ENCODE measurements at places on chromosomes 5 and 9.

GRCh38 chr5:42022383-42022972 is 97.4 kb downstream of the FBXO4 start:
- DNase-seq, result no peak

GRCh38 chr5:88663793-88664216 is 219.2 kb downstream of the MEF2C start:
- no peak for DNase-seq

GRCh38 chr5:163885117-163885516 is 379.7 kb downstream of the MAT2B start:
- DNase-seq, result no peak

GRCh38 chr5:67793966-67794365 is 421.6 kb upstream of the PIK3R1 start:
- no peak for DNase-seq

DNA sequence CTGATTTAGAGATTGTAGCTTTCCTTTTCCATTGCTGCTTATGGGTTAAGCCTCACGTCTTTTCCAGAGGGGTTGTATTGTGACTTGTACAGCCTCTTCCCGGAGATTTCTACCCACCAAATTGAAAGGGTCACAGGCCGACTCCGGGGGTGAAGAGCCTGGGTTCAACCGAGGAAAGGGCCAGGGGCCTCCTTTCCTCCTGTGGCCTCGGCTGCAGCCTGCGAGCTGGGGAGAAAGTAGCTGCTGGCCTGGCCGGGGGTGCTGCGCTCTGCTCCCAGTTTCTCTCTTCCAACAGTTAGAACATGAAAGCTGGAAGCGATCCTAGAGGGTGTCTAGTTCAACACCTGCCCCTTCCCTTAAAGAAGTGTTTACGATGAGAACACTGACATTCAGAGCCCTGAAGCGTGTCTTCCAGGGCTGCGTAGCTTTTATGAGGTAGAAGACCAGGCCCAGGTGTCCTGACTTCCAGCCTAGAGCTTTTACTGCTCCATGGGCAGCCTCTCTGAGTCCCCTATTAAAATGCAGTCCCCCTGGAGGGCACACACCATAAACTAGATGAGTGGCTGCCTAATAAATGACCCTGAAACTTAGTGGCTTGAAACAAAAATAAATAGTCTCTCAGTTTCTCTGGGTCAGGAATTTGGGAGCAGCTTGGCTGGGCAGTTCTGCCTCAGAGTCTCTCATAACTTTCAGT is 56.9 kb downstream of the ACER2 start:
- no peak for DNase-seq

- DNase-seq, result no peak
Observed at GRCh38 chr9:86112057-86112456, 12.7 kb upstream of the GOLM1 start.

DNA sequence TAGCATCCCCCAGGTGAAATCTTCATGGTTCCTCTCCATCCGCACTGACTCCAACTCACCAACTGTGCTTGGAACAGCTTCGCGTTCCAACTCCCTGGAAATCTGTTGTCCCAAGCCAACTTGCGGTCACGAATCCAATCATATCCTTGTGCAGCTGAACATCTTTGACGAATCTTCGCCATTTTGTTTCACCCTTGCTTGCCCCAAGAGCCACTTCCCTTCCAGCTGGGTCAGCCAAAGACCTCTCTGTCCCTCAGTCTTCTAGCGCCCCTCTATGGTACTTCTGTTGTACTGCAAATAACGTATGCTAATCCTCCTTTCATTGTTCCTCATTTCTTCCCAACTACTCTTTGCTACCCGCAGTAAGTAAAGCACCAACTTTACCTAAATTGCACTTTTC is 61.0 kb upstream of the TARS1 start:
- DNase-seq, result no peak

GRCh38 chr9:126397056-126397455 is 70.4 kb downstream of the MVB12B start:
- DNase-seq, result no peak

DNA sequence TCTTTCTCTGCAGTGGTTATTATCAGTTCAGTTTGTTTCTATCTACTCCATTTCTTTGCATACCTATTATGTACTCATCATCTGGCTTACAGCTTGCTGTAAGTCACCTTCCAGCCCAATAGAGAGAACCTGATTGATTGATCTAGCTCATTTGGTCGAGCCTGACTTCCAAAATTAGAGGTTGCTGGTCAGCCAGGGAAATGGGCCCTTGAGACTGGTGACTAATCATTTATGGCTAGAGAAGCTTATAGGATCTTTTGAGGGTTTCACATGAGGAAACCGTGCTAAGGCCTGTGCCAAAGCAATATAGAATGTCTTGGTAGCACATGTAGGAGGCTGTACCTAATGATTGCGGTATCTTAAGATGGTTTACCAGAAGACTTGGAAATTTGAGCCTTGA is 5.8 kb downstream of the SREK1 start:
- no peak for DNase-seq

DNA sequence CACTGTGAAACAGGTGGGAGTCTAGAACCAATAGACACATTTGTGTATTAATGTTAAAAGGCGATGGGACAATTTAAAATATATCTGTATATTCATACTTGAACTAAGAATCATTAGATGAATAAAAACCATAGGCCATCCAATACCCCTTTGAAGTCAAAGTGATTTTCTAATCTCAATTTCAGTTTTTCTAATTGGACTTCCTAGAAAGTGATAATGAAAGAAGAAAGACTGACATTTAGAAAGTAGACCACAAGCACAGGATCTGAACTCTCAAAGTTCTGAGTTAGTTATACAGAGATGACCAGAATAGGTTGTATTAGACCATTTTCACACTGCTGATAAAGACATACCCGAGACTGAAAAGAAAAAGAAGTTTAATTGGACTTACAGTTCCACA is 412.8 kb upstream of the PIK3R1 start:
- no peak for DNase-seq

GRCh38 chr5:145867806-145868205 is 5.0 kb downstream of the GRXCR2 start:
- no peak for DNase-seq

- DNase-seq, result no peak
Observed at GRCh38 chr9:7348692-7349091, 450.9 kb downstream of the DMAC1 start.

- DNase-seq, result peak; percentile 67
Observed at GRCh38 chr5:164532235-164532900, 1026.9 kb downstream of the MAT2B start.

DNA sequence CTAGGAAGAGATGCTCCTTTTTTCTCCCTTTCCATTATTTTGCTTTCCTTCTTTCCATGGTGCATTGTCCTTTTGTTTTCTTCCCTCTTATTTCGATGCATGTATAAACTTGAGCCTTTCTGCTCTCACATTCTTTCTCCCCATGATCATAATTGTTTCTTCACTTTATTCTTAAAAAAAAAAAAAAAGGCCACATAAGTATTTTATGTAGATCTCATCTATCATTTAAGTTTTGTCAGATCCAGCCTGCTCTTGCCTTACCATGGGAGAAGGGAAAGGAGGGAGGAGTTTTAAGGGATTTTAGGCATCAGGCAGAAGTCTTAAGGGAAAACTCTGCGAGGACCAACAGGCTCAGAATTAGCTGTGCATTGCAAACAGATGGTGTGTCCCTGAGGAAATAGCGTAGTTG is 11.1 kb downstream of the TGFBR1 start:
- DNase-seq, result no peak

DNA sequence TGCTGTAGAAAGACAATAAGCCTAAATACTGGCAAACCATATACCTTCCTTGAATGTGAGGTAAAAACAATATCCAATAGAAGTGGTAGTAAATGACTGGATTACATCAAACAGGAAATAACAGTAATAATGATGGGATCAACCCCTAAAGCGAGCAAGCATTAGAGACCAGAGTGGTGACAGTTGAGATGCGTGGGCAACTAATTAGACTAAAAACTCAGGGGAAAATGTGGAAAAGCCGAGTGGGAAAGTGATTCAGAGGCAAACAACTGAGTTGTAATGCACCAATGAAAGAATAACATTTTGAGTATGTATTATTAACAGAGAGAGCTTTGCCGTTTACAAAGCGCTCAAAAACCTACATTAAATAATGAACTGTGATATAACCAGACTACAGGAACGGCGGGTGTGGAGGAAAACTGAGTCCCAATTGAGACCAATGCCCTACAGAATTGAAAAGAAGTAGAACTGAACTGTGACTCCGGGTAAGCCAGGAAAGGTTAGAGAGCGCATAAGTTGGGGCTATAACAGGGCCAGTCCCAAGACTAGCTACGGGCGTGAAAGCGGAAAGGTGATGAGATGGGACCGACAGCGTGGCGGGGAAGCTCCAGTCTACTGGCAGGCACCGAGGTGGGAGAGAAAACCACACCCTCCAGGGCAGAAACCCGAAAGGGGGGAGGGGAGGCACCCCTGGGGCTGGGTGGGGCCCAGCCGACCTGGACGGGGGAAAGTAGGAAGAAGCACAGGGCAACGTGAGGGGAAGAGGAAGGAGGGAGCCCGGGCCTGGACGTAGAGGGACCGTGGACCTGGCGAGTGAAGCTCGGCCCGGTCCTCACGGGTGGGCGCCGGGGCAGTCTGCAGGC is 592 bp downstream of the UBAP2 start:
- peak; percentile 60 for DNase-seq

- DNase-seq, result no peak
Observed at GRCh38 chr5:131792896-131793295, 3.9 kb downstream of the FNIP1 start.

DNA sequence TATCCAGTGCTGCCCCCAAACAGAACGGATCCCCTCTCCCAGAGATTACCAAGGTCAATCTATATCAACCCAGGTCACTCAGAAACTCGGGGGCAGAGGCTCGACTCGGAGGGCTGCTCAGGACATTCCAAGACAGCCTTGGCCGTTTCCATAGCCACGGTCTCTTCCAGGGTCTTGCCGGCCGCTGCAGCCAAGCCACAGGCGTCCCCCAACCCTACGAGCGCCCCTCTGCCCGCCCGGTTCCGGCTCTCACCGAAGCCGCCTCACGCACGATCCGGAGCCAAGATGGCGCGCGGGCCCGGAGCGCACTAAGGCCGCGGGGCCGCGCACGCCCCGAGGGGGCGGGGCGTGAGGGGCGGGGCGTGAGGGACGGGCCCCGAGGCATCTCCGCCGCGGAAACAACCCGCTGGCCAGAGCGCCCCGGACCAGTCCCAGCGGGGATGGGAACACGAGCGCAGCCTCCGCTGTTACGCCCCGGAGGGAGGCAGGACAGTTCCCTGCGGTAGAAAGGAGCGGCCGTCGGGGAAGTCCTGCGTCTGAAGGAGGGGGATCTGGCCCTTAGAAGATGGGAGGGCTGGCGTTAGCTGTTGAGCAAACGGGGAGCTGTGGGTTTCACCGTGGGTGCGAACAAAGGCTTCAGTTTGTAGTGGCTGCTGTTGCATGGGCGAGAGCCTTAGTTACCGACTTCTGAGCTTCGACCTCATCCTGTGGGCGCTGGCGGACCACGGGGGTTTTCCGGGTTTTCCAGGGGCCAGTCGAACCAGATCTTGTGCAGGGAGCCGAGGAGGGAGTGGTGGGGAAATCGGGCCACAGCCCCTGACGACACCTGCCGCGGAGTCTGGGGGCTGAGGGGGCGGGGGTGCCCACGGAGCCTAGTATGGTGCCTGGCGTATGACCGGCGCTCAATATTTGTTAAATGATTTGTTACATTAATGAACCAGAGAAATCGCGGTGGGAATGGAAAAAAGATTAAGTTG is at the start of gene RPP25L:
Gene RPP25L, minus strand, starts transcription at position 287 of the 977 bp plus-strand sequence. CDS start 801 bp downstream, outside the sequence.
- peak; percentile 90 for DNase-seq

DNA sequence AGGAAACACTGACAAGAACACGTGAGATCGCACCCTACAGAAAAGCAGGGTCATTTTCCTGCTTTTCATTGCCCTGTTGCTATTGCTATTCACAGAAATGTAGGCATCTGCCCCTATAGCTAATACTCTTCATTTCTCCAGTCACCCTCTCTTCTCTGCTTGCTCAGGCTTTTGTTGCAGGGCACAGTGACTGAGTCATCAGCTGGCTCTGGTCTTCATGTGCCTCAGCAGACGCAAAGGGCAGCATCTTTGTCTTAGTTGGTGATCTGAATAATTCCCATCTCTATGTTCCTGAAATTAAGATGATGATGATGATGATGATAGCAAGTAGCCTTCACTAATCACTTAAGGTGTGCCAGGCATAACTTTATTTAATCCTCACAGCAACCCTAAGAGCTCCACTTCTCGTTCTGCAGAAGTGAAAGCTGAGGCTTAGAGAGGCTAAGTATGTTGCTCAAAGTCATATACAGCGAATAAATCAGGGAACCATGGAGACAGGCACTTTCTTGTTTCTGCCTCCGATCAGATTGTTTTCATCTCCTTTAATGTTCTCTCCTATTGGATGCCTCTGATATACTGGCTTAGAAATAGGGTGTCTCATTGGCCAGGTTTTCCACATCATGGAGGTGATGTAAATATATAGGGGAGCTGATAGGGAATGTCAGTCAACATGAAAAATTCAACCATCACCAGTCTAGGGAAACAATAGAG is 133.0 kb upstream of the STK32A start:
- DNase-seq, result no peak

DNA sequence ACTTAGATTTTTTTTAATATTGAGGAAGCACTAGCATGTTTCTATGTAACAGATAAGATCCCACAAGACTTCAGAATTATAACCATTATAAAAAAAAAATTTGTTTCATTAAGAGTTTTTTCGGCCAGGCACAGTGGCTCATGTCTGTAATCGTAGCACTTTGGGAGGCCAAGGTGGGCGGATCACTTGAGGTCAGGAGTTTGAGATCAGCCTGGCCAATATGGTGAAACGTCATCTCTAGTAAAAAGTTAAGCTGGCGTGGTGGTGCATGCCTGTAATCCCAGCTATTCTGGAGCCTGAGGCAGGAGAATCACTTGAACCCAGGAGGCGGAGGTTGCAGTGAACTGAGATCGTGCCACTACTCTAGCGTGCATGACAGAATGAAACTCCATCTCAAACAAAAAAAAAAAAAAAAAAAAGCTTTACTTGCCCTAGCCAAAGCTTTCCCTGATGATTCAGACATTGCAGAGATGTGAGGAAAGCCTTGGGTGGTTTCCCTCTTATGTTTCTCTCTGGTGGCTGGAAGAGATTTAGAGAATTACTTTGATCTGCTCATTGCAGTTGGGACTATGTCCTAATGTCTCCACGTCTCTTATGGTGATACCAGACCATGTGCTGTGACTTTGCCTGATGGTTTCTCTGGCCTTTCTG is 65.4 kb downstream of the EGFLAM start:
- DNase-seq, result no peak

DNA sequence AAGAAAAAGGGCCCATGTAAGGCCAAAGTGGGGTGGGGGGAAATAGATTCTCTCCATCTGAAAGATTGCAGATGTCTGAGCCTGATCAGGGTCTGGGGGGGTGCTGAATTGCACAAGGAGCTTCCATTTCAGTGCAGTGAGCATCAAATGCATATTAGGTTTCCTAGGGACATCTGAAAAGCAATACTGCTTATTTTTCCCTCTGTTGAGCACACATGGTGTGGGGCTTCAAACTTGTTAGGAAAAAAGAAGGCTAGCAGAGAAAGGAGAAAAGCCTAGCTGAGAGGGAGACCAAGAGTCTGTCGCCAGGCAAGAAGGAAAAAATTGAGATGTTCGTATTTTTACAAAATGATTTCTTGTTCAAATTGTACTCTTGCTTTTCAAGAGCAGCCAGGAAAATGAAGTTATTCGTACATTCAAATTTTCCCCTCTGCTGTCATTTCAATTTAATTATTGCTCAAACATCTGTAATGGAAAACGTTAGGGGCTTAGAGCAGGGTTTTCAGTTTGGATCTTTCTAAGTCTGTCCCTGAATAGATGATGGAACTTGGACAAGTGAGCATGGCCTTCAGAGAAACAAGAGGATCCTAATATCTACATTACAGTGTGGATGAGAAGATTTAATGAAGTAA is 191.9 kb upstream of the GAS1 start:
- no peak for DNase-seq

Data from right hindlimb (tissue), 1 donor.